ENCODE measurements at places on chromosomes 3 and 15. TPM values are rescaled to one million over a fixed set of nuclear protein-coding genes. Genes with fewer than 3 reads are reported as not detected.

- DNase-seq = no peak
These were observed 162.6 kb downstream of the IL1RAP start for GRCh38 chr3:190676481-190676880.

DNA sequence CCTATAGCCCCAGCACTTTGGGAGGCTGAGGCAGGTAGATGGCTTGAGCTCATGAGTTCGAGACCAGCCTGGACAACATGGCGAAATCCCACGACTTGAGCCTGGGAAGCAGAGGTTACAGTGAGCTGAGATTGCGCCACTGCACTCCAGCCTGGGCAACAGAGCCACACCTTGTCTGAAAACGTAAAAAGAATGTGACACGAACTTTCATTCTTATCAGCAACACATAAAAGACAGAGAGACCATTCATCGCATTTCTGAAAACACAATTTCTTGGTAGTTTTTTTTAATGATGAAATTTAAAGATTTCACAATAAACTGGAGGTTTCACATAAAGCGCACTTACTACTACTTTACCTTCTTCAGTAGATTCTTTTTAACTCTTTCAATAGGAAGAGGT, 18.4 kb downstream of the HLTF start:
- no peak for DNase-seq

- no peak for DNase-seq
These were observed 512.3 kb downstream of the MCTP2 start for GRCh38 chr15:94743668-94744067.

DNA sequence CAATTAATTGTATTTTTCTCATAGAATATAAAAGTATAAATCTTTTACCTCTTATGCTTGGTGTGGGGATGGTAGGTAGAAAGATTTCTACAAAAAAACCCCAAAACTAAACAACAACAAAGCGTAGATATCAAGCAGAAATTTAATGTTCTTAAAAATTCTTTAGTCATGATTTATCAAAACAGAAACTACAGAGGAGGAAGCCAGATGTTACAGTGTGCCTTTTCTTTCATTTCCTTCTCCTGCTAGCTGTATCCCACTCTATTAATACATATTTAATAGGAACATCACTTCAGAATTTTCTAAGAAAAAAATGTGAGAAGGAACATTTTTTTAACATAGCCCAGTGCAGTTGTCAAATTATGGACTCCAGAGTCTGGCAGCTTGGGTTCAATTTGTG, 420.6 kb downstream of the TUSC7 start:
- DNase-seq = no peak

DNA sequence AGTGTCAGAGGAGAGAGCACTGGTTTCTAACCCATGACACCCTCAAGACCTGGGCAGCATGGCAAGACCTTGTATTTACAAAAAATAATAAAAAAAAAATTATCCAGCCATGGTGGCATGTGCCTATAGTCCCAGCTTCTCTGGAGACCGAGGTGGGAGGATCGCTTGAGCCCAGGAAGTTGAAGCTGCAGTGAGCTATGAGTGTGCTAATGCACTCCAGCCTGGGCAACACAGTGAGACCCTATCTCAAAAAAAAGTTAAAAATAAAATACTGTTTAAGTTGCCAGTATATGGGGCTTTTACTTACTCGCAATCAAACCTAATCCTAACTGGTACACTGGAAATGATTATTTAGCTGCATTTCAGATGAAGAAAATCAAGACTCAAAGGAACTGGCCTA, 20.2 kb downstream of the ILDR1 start:
- no peak for DNase-seq

- peak; percentile 51 for DNase-seq
These were observed 21.8 kb downstream of the METTL6 start for GRCh38 chr3:15405448-15406050.

Gene CHAC1
- 35.4 TPM for total RNA-seq

Gene ANKUB1
- total RNA-seq = not detected

Gene TRIM59
- 0.04 TPM for total RNA-seq

DNA sequence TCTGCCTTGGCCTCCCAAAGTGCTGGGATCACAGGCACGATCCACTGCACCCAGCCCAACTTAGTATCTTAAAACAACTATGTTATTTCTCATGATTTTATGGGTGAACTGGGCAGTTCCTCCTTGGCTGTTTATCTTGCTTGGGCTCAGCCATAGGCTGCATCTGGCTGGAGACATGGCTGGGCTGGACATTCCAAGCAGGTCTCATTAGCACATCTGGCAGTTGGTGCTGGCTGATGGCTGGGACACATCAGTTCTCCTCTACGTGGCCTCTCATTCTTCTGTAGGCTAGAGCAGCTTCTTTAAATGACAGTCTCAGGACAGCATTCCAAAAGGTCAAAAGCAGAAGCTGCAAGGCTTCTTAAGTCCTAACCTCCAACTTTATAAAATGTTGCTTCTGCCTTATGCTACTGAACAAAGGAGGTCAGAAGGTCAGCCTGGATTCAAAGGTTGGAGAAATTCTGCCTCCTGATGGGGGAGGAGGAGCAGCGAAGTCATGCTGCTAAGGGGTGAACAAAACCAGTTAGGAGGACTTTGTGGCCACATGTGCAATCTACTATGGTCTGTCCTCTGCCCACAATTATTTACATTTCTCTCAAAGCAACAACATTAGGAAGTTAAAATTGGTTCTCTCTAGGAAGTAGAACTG, 144.0 kb downstream of the AQP9 start:
- DNase-seq = peak; percentile 31

DNA sequence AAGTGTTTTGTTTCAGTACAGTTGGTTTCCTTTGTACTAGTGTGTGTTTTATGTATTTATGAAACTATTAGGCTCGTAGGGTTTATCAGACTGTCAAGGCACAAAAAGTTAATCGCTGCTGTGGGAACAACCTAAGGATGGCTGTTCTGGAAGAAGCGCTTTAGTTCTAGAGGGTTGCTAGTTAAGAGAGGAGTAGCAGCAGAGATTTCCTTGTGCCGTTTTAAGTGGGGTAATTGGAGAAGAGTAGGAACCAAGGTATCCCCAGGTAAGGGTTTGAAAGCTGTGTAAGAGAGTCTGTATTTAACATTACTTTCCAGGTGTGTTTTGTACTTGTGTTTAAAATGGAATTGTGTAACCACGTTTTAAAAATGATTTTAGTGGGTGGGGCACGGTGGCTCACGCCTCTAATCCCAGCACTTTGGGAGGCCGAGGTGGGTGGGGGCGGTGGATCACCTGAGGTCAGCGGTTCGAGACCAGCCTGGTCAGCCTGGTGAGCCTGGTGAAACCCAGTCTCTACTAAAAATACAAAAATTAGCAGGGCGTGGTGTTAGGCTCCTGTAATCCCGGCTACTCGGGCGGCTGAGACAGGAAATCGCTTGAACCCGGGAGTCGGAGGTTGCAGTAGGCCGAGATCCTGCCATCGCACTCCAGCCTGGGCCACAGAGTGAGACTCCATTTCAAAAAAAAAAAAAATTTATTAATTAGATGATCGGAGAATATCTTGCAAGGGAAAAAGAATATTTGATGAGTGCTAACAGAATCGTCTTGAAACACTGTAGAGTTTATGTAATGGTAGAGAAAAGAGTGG, 2.6 kb downstream of the MORF4L1 start:
- no peak for DNase-seq

DNA sequence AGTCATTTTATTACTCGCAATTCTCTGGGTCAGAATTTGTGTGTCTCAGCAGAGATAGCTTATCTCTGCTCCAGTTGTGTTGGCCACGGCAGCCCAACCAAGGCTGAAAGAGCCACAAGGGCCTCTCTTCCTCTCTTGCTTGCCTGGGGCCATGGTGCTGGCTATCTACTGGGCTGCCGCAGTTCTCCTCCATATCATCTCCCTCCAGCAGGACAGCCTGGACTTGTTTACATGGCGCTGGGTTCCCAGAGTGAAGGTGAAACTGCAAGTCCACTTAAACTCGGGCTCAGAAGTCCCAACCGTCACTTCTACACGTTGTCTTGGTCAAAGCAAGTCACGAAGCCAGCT, 134.8 kb downstream of the UACA start:
- no peak for DNase-seq

DNA sequence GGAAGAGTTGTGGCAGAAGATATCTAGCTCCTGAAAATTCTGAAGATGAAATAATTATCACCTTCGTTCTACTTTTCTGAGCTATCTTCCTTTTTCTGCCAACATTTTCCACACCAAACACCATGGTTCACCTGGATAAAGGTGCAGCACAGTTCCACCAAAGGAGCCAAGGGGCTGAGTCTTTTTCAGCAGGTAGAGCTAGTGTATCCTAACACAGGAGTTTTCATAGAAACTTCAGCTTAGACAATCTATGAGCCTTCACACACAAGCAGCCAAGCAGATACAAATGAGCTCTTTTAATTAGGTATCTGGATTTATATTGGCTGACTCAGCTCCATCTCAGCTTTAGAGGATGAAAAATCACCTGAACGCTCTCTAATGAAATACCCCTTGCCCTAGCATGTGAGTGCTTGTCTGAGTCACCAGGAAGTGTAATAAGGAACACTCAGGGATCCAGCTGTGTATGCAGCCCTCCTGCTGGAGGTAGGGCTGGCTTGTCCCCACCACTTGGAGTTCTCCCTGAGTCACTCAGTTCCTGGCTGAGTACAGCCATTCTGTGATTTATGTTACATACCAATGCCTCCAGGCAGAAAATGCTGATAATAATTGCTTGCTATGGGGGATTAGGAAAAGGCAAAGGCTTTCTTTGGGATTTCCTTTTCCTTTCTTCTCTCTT, 385.7 kb downstream of the LSAMP start:
- DNase-seq = peak; percentile 92

Gene CORO2B
- total RNA-seq = 0.33 TPM

Gene CSTA
- total RNA-seq = 62.1 TPM

GRCh38 chr3:131782751-131783150, 252.1 kb downstream of the CPNE4 start:
- DNase-seq = no peak

GRCh38 chr15:98875309-98875708, 132.3 kb downstream of the PGPEP1L start:
- no peak for DNase-seq

GRCh38 chr3:77186728-77187127, 146.8 kb downstream of the ROBO2 start:
- DNase-seq = peak; percentile 5

GRCh38 chr3:67335813-67336212, 318.6 kb downstream of the SUCLG2 start:
- DNase-seq = no peak

GRCh38 chr3:114829783-114830182, 317.3 kb downstream of the ZBTB20 start:
- no peak for DNase-seq

Gene GOLGA8H
- total RNA-seq = not detected

GRCh38 chr3:81311321-81311720, 450.1 kb downstream of the GBE1 start:
- no peak for DNase-seq

- no peak for DNase-seq
These were observed 128.7 kb upstream of the TLE3 start for GRCh38 chr15:70226337-70226980.

Gene ENTPD3
- not detected for total RNA-seq

Gene PPP1R14D
- not detected for total RNA-seq

Gene GP5
- not detected for total RNA-seq

DNA sequence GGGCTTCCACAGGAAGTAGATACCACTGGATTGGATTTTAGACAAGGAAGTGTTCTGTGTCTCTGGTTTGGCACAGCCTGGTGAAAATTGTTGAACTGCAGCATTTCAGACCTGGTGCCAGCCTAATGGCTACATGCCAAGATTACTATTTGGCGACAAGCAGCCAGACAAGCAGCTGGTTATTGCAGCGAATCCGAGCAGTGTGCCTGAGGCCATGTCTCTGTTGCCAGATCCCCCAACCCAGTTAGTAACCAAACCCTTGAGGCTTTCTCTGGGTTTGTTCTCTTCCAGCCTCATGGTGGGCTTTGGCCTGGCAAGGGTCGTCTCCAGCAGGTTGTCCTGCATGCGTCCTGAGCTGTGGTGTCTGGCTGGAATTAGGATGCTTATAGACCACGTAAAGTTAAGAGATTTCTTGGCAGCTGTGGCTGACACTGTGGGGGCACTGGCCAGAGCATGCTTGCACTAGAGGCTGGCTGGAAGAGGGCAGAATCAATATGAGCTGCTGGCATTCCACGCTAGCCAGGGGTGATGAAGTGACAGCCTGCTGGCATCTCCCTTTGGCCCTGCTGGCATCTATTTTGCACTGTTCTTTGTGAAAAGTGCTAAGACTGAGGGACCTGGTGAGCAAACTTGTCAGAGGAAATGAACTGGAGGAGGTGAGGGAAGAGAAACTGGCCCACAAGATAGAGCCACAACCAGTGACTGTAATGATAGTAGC, 172.6 kb downstream of the RBMS3 start:
- peak; percentile 69 for DNase-seq

Gene ATP13A5
- 0.04 TPM for total RNA-seq

DNA sequence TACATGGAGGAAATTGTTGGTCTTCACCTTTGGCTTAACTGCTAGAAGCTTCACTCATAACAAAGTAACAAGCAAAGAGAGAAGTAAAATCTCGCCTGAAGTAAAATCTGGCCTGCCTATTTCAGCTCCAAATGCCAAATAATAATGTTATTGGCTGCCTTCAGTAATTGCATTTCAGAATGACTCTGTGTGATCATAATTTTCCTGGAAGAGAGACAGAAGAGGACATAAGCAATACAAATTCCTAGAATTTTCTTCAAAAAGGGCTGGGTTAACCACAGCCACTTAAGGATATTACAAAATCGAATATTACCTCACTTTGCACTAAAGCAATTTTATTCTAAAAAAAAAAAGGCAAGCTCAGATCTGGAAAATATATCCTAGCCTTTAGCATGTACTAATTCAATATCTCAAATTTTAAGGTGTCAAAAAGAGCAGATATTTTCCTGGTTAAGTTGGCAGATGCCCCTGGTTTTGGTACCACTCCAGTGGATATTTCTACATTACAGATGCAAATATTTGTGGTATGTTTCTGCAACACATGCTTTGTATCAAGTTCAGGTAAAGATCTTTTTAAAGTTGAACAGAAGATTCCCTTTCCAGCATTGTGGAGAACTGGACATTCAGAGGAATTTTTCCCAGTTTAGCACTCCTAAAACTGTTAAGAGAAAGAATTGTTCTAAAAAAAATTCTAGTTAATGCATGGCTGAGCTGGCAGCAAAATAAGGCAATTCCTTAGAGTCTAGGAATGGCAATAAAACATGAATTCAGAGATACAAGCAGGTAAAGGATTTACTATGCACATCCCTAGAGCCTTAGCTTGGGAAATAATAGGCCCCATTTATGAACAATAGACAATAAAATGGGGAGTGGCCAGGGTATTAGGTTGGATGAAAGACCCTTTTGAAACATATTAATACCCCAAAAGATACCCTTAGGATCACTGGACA, 116.7 kb downstream of the STAC start:
- DNase-seq = no peak

- no peak for DNase-seq
These were observed 34.1 kb upstream of the POLG start for GRCh38 chr15:89368566-89369223.

Data from H4 (cell line).